ENCODE measurements at places on chromosomes 16 and 17.

DNA sequence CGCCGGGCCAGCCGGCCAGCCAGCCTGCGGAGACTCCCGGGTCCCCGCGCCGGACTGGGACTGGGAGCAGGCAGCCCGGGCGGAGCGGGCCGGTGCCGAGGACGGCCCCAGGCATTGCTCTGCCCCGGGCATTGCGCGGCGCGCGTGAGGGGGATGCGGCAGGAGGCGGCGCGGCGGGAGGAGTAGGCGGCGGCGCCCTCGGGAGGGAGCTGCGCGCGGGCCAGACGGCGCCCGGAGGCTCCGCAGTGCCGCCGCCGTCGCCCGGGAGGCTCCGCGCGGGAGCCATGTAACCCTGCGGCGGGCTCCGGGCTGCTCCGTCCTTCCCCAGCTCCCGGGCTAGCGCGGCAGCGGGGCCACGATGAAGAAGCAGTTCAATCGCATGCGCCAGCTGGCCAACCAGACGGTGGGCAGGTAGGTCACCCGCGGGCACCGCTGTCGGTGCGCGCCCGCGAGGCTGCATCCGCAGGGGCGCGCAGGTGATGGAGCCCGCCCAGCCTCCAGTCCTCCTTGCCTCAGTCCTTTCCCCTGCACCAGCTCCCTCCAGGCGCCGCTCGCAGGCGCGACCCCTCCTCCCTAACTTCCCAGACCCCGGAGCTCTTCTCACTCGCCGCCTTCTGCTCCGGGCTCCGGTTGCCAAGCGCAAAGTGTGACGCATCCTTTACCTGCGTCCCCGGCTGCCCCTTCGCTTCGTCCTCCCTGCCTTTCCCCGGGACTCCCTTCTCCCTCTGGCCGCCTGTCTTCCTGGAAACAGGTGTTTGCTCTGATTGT is at the start of gene ARHGAP44:
TSS of gene ARHGAP44 (plus strand) at position 18 of the 768 bp plus-strand sequence. CDS start at position 359, 341 bp downstream.
- no peak for DNase-seq

- DNase-seq = no peak
Observed at GRCh38 chr16:4982056-4982867, 24.1 kb downstream of the SEC14L5 start.

DNA sequence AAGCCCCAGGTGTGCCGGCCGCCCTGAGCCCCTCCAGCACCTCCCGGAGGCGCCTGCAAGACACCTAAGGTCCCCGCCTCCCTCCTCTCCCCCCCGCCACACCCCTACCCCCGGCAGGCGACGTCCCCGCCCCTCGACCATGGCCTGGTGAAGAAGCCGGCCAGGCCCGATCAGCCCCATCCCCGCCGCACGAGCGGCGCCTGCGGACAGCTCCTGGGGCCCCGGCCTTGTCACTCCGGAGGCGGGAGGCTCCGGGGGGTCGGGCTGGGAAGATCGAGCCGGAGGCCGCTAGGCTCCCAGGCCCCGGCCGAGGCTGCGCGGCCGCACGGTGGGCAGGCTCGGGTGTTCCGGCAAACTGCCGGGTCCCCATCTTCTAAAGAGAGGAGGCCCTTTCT is 405 bp upstream of the ACE start:
- no peak for DNase-seq

- no peak for DNase-seq
Observed at GRCh38 chr16:51111759-51112158, 39.3 kb downstream of the SALL1 start.

DNA sequence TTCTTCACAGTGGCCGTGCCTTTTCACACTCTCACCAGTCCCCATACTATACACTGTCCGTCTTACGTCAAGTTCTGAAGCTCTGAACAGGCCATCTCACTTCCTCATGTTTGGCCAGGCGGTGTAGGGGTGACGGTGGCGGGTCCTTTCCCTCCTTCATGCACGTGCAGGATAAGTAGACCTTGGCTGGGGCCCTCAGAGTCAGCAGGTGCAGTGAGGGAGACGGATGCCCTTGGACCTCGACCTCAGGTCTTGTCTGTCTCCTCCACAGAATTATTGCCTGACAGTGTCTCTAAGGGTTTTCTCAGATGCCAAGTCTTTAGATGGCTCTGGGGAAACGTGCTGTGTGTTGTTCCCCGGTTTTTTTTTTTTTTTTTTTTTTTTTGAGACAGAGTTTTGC is 37.6 kb downstream of the RAB11FIP3 start:
- DNase-seq = no peak

DNA sequence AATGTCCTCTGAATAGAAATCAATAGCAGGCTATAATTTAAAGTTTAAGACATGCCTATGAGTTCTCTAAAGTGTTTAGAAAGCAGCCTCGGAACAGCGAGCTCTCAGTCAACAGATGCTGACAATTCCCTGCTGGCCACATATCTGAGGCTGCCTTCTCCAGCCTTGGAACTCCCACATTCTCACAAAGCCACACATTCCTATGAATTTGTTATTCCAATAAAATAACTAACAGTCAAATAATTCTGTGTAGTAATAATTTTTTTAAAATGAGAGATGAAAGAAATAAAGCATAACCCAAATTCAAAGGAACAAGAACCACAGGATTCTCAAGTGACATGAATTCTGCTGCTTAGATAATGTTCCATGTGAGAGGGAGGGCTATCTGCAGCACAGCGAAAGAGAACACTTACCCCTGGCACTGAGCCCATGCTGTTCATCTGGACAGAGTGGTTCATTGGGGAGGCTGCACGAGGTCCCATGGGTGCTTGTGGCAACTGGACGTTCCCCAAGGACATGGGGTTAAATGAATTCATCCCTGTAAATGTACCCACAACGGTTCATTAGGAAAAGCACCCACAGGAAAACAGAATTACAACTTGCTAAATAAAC is 56.9 kb upstream of the TRAP1 start:
- no peak for DNase-seq

DNA sequence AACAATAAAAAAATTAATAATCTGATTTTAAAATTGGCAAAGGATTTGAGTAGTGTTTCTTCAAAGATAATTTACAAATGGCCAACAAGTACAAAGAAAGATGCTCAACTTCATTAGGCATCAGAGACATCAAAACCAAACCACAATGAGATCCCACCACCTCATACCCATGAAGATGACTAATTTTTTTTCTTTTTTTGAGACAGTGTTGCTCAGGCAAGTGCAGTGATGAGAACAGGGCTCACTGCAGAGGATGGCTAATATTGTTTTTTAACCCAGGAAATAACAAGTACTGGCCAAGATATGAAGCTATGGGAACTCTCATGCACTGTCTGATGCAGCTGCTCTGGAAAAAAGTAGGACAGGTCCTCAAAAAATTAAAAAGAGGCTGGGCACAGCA is 14.9 kb downstream of the WDR45B start:
- no peak for DNase-seq

- no peak for DNase-seq
Observed at GRCh38 chr17:63435681-63436522, 10.2 kb downstream of the CYB561 start.

- DNase-seq = no peak
Observed at GRCh38 chr16:5979905-5980550, 882.4 kb upstream of the EEF2KMT start.

DNA sequence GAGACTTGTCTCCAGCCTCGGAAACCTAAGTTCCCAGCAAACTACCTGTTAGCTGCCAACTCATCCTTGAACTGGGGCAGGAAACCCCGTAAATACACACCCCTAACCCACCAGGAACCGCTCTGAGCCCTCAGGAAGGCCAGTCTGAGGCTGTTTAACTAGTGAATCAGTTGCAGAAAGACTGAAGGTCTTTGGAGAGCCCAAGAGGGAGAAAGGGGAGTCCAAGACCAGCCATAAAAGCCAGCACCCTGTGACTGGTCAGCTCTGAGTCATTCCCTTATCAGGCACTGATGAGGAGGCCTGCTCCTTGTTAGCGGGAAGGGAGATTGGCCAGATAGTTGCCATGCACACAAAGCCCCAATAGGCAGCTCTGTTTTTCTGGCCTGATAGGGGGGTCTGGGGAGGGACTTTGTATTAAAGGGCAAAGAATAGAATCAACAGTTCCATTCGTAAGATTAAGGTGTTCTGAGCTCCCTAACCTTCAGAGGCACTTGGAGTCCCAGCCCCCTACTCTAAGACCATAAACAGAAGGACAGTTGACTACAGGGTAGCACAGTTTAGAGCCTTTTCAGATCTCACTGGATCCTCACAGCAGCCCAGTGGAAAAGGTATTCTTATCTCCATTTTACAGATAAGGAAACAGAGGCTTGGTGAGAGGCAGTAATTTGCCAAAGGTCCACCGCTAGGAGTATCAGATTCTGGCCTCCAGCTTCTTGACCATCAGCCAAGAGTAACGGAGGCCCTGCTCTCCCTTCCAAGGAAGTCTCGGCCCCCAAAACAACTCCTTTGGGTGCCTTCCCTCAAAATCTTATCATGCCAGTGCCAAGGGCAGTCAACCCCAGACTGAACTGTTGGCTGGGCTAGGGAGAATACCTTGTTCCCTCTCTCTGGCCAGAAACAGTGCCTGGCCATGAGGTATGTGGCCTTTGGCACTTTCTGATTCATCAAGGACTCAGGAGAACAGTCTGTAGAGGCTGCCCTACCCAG is 2.2 kb upstream of the KRT19 start:
- DNase-seq = no peak

GRCh38 chr16:65771707-65772106 is 594.8 kb upstream of the CDH5 start:
- no peak for DNase-seq

GRCh38 chr16:20704281-20704680 is 6.8 kb upstream of the ACSM1 start:
- no peak for DNase-seq

- DNase-seq = peak; percentile 8
Observed at GRCh38 chr16:2428784-2429033, 538 bp upstream of the CCNF start.

- no peak for DNase-seq
Observed at GRCh38 chr16:68062910-68063393, 22.2 kb upstream of the NFATC3 start.

DNA sequence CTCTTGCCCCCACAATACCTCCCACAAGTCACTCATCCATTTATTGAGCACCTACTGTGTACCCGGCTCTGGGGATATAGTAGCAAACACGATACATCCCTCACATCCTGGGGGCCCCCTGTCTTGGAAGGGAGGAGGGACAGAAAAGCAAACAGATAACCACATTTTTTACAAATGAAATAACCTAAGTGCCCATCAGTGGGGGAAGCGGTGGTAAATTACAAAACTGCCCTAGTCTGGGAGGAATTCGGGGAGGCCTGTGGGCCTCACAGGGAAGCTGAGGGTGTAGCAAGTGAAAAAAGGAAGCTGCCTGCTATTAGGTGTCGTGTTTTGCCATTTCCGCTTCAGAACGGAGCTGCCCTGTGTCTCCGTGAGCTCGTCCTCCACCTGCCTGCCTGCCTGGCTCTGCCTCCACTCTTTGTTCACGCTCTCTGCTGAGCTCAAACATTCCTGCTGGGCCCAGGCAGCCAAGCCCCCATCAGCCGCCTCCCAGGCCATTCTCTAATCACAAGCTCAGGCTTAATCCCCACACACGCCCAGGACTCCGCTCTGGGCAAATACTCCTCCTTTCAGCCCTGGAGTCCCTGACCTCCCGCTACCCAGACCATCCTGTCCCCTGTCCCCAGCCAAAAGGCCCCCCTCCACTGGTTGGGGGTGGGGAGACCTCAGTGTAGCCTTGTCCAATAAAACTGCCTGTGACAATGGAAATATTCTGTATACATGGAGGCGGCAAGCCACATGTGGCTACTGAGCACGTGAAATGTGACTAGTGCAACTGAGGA is 10.2 kb upstream of the SEC14L5 start:
- DNase-seq = no peak

DNA sequence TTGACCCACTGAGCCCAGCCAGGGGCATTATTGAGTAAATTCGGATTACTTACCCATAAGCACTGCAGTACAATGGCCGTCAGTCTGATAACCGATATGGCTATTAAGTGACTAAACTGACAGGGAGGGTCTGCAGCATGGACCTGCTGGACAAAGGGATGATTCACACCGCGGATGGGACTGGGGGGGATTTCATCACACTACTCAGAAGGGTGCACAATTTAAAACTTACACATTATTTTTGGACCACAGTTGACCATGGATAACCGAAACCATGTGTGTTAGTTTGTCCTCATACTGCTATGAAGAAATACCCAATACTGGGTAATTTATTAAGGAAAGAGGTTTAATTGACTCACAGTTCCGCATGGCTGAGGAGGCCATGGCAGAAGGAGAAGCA is 106.5 kb downstream of the ABCC6 start:
- DNase-seq = no peak

- no peak for DNase-seq
Observed at GRCh38 chr17:50893183-50893993, 27.2 kb upstream of the TOB1 start.

DNA sequence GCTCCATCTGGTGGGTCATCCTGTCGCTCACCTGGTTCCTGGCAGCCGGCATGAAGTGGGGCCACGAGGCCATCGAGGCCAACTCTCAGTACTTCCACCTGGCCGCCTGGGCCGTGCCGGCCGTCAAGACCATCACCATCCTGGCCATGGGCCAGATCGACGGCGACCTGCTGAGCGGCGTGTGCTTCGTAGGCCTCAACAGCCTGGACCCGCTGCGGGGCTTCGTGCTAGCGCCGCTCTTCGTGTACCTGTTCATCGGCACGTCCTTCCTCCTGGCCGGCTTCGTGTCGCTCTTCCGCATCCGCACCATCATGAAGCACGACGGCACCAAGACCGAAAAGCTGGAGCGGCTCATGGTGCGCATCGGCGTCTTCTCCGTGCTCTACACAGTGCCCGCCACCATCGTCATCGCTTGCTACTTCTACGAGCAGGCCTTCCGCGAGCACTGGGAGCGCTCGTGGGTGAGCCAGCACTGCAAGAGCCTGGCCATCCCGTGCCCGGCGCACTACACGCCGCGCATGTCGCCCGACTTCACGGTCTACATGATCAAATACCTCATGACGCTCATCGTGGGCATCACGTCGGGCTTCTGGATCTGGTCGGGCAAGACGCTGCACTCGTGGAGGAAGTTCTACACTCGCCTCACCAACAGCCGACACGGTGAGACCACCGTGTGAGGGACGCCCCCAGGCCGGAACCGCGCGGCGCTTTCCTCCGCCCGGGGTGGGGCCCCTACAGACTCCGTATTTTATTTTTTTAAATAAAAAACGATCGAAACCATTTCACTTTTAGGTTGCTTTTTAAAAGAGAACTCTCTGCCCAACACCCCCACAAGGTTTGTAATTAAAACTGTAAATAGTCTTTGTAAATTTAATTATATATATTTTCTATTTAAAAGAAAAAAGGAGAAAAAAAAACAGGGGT is 1.7 kb downstream of the FZD2 start:
- no peak for DNase-seq

DNA sequence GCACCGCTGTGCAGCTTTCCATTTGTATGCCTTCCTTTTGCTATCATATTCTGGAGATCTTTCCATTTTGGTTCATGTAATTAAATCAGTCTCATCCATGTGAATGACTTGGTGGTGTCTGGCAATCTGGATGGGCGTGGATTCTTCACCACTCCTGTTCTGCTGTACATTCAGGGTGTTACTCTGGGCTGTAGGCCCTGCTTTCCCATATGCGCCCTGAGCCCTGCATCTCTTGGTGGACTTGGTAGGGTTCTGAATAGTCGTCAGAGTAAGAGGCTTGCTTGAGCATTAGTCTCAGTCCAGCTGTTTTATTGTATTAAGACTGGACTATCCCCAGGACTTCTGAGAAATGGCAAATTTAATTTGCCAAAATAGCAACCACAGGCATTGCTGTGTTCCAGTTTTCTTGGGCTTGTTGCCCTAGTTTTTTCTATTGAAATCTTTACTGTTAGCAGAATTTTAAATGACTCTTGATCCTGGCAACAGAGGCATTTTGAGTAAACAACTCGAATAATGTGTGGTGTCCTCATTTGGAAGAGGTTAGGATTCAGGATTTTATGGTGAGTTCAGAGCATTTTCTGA is 14.9 kb downstream of the BANP start:
- DNase-seq = no peak

All from stimulated activated CD8-positive, alpha-beta memory T cell treated with anti-CD3 and anti-CD28 coated beads, Interleukin-4, amount 100 ng/mL, for 1 hour (primary cell).